AG10803 (cell line): ENCODE measurements at places on chromosomes 2 and 18.
A peak's percentile ranks its signal among the peaks of the same experiment; 100 is the strongest.

- peak; percentile 91 for DNase-seq
Measured at GRCh38 chr2:43178602-43179542, 47.5 kb downstream of the ZFP36L2 start.

DNA sequence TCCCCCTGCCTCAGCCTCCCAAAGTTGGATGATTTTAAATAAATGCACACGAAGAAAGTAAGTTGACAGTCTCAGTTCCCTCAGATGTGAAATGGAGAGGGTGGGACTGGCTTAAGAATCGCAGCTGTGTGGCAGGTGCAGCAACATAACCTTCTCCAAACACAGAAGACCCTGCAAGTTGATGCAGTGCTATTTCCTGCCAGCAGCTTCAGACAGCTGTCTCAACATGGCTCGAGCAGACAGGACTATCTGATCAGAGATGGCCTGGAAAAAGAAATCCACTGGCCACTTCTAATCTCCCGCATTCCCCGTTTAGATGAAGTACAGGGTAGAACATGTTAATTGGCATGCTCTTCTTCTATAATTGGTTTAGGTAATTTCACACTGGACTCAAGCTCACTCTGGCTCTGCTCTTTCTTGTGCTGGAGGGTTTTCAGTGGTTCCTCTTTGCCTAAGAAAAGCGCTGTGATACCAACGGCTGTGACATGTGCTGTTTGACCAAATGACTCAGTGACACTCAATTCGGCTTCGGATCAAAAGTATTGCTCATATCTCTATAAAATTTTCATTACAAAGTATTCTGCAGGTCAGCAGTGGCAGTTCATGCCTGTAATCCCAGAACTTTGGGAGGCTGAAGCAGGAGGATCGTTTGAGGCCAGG lies 40.2 kb downstream of the MYOM1 start:
- DNase-seq = no peak

GRCh38 chr2:176126929-176127773 lies 2.4 kb upstream of the HOXD8 start:
- DNase-seq = peak; percentile 78

DNA sequence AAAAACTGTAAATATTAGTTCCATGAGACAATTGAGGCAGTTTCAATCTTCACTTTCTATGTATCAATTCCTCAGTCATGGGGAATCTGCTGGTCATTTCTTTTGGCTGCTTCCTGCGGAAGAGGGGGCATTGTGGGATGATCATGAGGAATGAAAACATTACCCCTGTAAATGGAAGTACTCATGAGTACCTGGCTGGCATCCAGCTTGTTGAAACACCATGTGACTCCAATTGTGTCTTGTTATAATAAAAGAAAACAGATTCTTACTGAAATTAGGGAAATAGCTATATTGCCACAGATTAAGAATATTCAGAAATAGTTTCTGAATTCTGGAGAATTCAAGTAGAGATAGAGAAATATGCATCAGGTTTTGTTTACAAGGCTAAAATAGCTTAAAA lies 41.6 kb upstream of the GPR39 start:
- peak; percentile 12 for DNase-seq

GRCh38 chr2:161019311-161019710 lies 140.9 kb upstream of the TANK start:
- DNase-seq = no peak

DNA sequence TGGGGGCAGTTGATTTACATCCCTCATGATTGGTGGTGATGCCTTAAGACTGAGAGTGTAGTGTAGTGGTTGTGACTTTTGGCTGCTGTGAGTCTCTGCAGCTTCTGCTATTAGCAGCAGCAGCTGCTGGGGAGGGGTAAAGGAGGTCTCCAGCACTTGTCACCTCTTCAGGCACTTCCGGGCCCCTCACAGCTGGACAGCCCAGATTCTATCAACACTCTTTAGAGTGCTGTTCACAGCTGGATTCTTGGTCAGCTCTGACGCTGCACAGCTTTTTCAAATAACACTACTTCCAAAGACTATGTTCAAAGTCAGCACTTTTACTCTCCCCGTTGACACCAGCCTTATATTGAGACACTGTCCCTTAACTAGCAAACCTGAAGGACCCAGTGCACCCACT lies 396.0 kb downstream of the MEIS1 start:
- DNase-seq = no peak

DNA sequence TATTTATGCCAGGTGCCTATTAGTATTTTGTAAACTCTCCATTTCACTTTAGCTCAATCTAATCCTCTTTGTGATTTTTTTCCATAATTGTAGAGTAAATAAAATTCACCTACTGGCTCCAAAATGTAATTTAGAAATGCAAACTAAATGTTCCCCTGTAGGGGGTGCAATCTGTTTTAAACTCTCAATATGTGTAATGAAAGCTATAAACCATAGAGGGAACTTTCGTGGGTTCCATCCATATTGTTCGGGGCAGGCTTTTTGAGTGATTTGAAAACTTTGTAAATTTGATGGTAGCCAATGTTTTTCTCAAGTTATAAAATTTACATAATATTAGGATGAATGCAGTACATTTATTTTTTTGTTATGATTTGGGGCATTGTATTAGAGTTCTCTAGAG lies 49.4 kb downstream of the TSPYL6 start:
- peak; percentile 39 for DNase-seq

DNA sequence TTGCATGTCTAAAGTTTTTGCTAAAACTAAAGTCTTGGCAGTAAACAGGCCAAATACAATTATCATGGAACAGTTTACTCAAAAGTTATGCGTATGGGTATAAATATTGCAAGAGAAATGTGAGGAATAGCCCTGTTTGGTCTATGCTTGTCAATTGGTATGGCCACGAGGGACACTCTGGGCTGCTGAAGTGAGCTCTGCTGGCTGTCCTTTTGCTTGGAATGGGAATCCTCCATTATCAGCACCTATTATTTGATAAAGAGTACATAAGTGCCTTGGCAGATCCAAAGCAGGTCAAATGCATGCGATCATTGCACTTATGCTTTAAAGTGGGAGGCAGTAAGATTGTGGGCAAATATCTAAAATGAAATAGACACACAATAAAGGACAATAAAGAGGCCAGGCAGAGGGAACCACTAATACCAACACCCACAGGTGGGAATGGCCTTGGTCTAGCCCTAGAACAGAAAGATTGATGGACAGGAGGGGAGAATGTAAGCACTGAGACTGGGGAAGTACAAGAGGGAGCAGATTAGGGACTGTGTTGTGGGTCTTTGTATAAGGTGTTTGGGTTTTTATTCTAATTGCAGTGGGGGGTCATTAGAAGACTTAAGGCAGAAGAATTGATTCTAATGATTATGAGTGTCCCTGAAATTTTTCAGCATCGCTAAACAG lies 60.0 kb upstream of the NOSTRIN start:
- no peak for DNase-seq
